ENCODE measurements at places on chromosomes 11 and 22. TPM values are rescaled to one million over a fixed set of nuclear protein-coding genes. Genes with fewer than 3 reads are reported as not detected.

The NRGN gene
- 2.9 TPM for total RNA-seq

The NLRP14 gene
- total RNA-seq = 0.07 TPM

The CD3D gene
- 0.89 TPM for total RNA-seq

The TRIM6 gene
- 30.2 TPM for total RNA-seq

The RAG2 gene
- total RNA-seq = not detected

The COMMD9 gene
- total RNA-seq = 26.1 TPM

The TSG101 gene
- total RNA-seq = 41.7 TPM

The ART5 gene
- total RNA-seq = 8.7 TPM

The ZNF214 gene
- total RNA-seq = 4.1 TPM

The GPR83 gene
- 0.48 TPM for total RNA-seq

The MEN1 gene
- 47.1 TPM for total RNA-seq

The TRIM77 gene
- not detected for total RNA-seq

The MAPK8IP2 gene
- 1.8 TPM for total RNA-seq

GRCh38 chr11:113570906-113571305 is 95.7 kb upstream of the DRD2 start:
- DNase-seq = no peak

GRCh38 chr22:23571486-23571885 is 8.6 kb downstream of the IGLL1 start:
- DNase-seq = no peak

GRCh38 chr11:75557666-75558494 is 4.2 kb upstream of the SERPINH1 start:
- DNase-seq = no peak

DNA sequence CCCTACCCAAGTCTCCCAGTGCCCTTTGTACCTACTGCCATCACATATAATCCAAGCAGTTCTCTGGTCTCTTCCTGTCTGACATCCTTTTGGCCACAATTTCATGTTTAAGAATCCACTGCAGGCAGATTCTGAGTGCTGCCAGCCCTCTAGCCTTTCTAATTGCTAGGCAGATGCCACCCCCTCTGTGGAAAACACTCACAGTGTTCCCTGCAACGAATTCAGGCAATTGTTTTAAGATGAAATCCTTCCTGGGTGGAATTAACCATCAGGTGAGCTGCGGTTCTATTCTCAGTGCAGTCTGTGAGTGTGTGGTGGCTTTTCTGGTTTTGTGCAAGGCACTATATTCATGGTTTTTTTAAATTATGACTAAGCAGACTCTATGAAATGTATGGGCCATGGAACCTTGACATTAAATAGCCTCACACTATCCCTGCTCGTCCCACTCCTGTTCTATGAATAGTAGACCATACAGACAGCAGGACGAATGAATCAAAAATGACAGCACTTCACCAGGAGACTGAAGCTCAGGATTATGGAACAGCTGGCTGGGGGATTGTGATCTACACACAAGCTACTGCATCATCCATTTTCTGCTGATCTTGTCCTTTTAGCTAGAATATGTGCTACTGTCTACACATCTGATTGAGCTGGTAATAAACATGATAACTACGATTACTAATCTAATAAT is 29.8 kb upstream of the BMAL1 start:
- DNase-seq = no peak

DNA sequence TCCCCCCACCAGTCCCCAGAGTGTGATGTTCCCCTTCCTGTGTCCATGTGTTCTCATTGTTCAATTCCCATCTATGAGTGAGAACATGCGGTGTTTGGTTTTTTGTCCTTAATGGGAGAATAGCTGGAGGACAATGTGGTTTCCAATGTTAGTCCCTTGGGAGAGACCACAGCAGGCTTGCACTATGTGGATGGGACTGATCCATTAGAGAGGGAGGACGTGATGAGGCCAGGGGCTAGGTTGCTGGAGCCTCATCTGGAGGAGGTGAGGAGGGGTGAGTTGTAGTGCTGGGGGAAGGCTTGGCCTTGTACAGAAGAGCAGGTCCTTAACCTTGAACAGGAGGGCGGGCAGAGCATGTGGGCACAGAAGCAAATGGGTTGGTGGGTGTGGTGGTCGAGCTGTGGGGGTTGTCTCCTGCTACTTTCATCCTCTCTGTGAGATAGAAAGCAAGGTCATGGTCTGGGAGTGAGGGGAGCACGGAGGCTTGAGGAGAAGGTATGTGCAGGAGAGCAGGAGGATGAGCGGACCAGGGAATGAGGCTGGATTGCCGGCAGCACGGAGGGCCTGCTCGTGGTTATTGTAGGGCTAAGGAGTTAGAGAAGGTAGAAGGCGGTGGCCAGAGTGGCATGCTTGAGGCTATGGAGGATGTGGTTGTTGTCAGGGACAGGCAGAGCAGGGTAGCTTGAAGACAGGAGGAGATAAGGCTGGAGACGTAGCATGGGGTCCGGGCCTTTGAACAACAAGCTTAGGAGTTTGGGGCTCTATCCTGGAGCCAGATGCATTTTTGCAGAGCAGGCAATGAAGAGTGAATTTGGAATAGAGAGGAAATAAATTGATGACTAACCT is 11.2 kb upstream of the SREBF2 start:
- DNase-seq = no peak

DNA sequence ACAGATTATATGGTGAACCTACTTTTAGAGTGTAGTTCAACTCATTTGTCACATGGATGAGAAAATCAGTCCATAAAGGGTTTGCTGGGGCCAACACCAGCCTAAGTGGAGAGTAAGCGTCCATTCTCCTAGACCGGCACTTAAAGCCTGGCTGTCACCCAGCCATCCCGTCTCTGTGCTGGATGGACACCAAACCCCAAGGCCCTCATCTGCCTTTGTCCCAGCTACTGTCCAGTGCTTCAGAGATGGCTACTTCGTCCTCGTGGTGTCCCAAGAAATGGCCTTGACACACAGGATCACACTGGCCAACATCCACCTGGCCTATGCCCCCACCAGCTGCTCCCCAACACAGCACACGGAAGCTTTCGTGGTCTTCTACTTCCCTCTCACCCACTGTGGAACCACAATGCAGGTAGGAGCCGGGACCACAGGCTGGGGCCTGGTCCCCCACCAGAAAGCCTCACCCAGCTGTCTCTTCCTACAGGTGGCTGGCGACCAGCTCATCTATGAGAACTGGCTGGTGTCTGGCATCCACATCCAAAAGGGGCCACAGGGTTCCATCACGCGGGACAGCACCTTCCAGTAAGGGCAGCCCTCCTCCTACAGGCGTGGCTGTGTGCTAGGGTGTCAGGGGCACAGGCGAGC is 3.5 kb downstream of the ZP1 start:
- DNase-seq = no peak

DNA sequence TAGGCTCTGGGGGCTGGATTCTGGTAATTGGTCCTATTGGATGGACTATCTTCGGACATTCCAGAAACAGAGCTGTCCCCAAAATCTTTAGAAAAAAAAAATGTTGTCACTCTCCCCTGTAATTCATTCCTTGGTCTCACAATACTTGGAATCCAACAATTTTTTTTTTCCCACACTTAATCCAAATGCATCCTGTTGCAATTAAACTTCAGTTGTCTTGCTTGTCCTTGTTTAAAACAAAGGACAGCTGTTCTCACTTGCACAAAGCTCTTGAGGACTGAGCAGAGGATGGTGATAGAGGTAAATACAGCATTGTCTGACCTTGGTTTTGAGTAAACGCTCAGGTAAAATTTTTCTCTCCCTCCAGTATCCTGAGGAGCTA is 75.3 kb downstream of the SC5D start:
- DNase-seq = no peak

DNA sequence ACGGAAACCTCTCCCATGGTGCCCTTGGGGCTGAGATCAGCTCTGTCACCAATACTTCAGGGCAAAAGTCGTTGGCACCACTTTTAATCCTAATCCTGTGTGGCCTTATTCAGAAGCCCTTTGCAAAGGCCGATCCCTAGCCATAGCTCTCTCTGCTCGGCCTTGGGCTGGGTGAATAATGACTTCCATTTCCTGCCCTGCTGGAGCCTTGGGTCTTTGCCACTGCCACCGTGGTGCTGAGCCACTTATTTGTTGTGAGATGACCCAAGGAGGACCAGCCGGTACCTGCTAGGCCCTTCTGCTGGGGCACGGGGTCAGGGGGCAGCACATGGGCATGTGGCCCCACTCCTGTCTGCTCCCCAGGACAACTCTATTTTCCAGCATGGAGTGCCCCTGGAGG is 188.2 kb downstream of the ST3GAL4 start:
- DNase-seq = no peak

DNA sequence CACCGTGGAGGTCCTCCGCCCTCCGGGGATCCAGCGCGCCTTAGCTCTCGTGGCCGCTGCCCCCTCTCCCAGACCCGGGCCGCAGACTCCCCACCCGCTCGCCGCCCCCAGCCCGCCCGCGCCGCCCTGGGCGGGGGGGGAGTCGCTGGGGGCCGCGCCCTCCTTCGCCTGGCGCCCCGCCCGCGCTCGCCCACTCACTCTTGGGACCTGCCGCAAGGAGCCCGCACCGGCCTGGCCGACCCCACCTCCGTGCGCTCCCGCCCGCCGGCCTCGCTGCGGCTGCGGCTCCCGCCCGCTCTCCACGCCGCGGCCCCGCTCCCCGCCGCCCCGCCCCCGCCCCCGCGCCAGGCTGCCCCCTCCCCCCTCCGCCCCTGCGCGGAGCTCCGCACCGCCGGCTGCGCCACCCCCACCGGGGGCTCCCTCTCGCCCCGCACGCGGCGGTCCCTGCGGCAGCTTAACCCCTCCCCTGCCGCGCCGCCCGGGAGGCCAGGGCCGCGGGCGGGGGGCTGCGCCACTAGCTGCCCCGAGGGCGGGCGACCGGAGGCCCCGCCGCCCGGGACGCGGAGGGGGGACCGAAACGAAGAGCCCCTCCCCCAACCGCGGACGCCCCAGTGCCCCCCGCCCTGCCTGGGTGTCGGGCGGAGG is 724 bp upstream of the RASGRP2 start:
- DNase-seq = no peak

- no peak for DNase-seq
Measured at GRCh38 chr22:50184902-50185374, 775 bp upstream of the TRABD start.

GRCh38 chr22:35835998-35836691 is 118.5 kb downstream of the APOL5 start:
- DNase-seq = peak; percentile 30

GRCh38 chr22:49021131-49021925 is 806.3 kb downstream of the BRD1 start:
- no peak for DNase-seq

- DNase-seq = no peak
Measured at GRCh38 chr22:42468841-42469240, 36.6 kb upstream of the NFAM1 start.

DNA sequence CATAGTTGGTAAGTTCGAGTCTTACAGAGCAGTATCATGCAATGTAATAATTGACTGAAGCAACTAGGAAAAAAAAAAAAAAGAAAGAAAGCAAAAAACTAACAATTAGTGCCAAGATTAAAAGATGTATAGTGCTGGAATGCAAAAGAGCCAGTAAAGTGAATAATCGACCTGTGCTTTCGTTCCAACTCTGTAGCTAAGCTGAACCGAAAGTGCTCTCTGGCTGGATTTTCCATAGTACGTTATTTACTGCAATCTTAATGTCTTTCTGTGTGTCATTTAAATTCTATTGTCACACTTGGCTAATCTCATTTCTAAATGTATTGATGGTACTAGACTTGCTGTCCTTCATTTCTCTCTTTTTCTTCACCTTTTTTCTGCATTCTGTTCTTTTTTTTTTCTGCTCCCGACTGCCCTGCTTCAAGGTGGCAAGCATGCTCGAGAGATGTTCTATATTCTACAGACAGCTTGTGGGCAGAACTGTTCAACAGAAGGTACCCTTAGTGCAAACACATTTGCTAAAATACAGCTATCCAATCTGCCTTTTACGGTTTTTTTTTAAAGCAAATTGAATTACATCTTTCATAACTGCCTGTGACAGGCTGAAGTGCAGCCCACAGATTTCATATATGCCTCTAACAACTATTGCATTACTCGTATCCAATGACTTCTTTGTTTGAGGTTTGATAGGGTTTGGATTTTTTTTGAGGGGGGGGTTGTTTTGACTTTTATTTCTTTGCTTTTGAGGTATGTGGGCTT is 204.2 kb upstream of the MTNR1B start:
- DNase-seq = no peak

GRCh38 chr11:13596611-13597326 is 71.7 kb upstream of the FAR1 start:
- no peak for DNase-seq

GRCh38 chr11:12111549-12112520 is 1.4 kb downstream of the MICAL2 start:
- DNase-seq = no peak

DNA sequence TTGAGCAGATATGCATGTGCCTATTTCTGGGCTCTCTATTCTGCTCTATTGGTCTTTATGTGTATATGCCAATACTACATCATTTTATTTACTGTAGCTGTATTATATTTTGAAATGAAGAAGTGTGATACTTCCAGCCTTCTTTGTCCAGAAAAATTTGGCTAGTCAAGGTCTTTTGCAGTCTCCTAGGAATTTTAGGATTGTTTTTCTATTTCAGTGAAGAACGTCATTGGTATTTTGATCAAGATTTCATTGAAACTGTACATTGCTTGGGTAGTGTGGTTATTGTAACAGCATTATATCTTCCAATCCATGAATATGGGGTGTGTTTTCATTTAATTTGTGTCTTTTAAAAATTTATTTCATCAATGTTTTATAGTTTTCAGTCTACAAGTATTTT is 400.3 kb downstream of the AASDHPPT start:
- DNase-seq = no peak

GRCh38 chr11:34836958-34837856 is 79.0 kb downstream of the APIP start:
- DNase-seq = peak; percentile 22

- DNase-seq = no peak
Measured at GRCh38 chr22:46007003-46007847, 30.3 kb upstream of the WNT7B start.

- no peak for DNase-seq
Measured at GRCh38 chr11:15158351-15159015, 43.8 kb downstream of the INSC start.

DNA sequence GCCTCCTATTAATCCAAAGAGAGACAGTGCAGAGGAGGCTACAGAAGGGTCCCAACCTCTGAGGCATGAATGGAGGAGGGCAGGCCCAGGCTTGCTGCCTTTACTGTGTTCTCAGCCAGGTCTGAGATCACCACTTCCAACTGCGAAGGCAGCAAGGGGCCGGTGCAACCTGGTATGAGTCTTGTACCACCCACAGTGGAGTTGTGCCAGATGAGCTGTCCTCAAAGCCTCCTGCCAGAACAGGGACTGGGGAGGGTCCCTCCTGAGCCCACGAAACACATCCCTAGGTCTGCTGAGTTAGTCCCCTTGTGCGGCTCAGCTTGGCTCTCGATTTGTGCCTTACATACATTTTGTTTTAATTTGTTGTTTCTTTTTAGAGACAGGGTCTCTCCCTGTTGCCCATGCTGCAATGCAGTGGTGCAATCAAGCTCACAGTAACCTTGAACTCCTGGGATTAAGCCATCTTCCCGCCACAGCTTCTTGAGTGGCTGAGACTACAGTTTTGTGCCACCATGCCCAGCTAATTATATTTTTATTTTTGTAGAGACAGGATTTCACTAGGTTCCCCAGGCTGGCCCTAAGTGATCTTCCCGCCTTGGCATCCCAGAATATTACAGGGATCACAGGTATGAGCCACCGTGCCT is 9.3 kb downstream of the MIF start:
- no peak for DNase-seq

GRCh38 chr22:41966607-41967240 is 2.5 kb upstream of the SEPTIN3 start:
- DNase-seq = peak; percentile 40

Measured in WTC11 (cell line).